ENCODE measurements at places on chromosomes 7 and 10.

- DNase-seq, result no peak
These were observed at the start of gene NXPH1 for GRCh38 chr7:8433477-8434289. NXPH1 (plus strand) TSS chr7:8433609.

GRCh38 chr10:22752272-22752889 lies 38.0 kb upstream of the PIP4K2A start:
- no peak for DNase-seq

- no peak for DNase-seq
These were observed 19.1 kb upstream of the PRKRIP1 start for GRCh38 chr7:102376964-102377466.

DNA sequence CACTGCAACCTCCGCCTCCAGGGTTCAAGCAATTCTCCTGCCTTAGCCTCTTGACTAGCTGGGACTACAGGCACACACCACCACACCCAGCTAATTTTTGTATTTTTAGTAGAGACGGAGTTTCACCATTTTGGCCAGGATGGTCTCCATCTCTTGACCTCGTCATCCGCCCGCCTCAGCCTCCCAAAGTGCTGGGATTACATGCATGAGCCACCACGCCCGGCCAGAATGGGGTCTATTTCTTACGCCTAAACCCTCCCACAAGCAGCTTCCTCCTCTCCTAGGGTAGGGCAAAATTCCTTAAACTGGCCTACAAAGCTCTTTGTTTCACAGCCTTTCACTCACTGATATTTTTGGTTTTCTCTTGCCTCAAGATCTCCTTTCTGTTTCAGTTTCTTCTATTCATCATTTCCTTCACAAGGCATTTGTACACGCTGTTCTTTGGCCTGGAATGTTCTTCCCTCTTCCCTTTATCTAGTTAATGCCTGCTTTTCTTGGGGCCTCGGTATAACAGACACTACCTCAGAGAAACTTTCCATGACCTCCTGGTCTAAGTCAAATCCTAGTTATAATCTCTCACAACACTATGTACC lies 6.7 kb downstream of the CPEB3 start:
- DNase-seq, result no peak

- DNase-seq, result no peak
These were observed 74.5 kb upstream of the BAIAP2L1 start for GRCh38 chr7:98475352-98475751.

DNA sequence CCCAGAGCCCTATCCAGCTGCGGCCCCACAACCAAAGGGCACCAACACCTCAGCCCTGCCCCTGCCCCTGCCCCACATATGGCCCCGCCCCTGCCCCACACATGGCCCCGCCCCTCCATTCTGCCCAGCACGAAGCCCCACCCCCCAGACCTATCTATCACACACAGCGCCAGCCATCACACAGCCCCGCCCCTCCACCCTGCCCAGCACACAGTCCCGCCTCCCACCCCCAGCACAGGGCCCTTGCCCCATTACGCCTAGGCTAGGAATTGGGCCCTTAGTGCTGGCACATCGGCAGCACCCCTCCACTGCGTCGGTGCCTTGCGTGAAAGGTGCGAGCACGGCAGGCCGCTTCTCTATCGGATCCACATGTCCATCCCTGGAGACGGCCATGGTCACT lies 126.8 kb downstream of the MAD1L1 start:
- DNase-seq, result peak; percentile 80

GRCh38 chr7:14902589-14903067 lies at the start of gene DGKB:
DGKB (minus strand) TSS chr7:14902751.
- no peak for DNase-seq

DNA sequence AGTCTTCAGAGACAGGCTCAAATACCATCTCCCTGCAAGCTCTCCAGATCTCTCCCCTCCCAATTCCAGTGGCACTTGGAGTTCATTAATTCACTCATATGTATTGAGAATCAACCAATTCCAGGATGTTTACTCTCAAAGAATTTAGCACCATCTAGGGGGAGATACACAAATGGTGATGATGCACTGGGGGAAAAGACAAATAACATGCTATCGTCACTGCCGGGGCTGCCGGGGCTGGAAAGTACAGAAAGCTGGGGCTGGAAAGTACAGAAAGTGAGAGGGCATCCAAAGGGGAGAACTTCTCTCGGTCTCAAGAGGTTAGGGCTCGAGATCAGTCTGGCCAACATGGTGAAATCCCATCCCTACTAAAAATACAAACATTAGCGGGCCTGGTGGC lies 118.7 kb downstream of the MKX start:
- DNase-seq, result no peak

DNA sequence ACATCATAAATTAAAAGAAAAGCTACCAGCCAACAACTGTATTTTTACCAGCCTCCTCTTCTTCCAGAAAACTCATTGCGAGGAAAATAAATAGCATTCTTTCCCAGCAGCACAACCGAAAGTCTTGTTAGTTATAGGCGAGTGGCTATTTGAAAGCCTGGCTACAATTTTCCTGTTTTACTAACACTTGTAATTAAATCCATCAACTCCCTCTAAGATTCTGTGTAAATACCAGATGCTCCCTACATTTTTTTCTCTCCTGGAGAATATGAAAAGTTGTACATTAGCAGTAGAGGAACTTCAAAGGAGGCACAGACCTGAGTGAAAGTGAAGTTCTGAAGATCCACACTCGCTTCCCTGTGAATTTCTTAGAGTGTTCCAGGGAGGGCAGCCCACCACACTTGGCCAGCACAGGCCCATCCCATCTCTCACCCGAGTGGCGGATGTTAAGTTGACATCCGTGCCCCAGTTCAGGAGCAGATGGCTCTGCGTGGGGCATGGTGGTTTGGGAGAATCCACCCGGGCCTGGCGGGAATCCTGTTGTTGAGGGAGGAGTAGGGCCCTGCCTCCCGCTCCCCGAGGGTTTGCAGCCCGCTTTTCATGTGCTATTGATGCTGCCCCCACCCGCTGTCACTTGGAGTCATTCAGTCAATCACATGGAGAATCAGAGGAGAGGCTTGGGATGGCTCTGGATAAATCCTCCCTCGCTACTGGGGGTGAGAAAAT lies 451.0 kb upstream of the GALNT17 start:
- no peak for DNase-seq

DNA sequence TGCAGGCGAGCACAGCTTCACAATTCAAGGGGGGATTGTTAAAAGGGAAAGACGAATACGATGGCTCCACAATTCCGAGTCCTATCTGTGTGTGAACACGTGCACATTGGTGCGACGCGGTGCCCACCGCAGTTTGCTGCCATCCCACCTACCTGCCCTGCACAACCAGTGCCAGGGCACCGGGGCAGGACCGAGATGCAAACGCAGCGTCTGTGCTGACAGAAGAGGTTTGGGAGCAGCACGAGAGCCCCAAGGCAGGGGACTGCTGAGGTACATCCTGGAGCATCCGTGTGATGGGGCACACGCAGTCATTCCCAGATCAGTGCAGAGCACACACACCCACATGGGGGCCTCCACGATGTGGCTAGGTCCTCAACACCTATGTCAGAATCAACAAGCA lies 221.3 kb downstream of the DNAJB6 start:
- no peak for DNase-seq

DNA sequence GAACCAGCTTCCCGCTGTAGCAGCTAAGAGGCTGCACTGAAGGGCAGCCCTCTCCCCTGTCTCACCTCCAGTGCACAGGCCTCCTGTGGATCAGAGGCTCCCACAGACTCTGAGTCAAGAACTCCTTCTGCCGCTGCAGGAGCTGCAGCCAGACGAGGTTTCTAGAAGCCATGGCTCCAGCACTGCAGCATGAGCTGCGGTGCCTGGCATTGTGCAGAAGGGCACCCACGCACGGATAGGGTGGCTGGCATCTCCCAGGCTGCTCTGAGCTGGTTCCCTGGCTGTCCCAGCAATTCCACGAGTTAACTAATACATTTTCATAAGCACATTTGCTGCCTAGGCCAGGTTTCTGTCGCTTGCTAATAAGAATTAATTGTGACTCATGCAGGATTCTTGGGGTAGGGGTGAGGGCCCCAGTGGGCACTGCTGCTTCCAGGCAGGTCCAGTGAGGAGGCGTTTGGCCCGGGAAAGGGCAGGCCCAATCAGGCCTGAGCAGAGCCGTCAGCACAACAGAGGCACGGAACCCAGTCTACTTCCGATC lies 594.2 kb downstream of the DNAJB6 start:
- no peak for DNase-seq

DNA sequence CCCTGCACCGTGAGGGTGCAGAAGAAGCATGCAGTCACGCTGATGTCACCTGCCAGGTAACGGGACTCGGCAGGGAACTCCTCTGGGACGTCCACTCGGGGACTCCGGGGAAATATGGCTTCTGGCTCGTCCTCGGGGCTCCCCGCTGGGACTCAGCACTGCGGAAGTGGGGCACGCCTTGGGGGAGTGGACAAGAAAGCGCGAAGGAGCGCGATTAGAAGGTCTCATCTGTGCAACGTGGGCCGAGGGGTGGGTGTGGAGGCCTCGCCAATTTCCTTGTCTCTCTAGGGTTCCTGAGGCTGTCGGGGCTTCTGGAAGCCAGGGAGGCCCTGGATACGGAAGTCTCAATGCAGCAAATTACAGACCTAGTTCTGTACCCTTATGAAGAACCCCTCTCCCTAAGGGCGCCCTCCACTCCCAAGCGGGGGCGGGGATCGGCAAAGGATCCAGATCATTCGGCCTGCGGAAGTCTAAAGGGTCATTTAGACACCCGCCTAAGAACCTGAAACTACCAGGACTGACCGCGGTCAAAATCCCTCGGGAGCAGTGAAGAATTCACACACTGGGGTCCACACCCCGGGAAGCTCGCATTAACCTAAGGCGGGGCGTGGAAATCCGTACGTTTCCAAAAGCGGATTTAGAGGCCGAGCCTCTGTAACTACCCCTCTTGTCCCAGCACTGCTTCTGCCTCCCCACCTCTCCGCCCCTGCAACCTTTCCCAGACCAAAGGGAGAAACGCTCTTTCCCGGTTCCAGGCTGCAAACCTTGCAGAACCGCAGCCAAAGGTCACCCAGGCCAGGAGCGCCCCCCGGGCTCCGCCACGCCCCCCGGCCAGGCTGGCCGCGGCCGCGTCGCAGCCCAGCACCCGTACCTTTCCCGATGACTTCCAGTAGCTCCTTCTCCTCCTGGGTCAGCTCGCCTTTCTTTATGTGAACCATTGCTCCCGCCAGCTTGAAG lies 640 bp downstream of the ANKMY2 start:
- peak; percentile 74 for DNase-seq

- no peak for DNase-seq
These were observed 18.8 kb downstream of the MYO3A start for GRCh38 chr10:25952857-25953256.

DNA sequence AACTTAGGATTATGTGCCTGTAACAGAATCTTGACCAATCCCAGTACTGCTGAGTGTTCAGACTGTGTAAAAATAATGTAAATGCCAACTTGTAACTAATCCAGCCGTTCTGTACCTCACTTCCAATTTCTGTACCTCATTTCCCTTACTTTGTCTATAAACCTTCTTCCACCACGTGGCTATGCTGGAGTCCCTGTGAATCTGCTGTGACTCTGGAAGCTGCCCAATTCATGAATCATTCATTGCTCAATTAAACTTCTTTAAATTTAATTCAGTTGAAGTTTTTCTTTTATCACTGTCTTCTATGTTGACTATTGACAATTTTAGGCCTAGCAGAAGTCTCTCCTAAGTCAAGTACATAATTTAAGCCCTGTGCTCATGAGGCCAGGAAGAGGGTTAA lies 215.3 kb upstream of the RHOBTB1 start:
- DNase-seq, result no peak

GRCh38 chr7:17947620-17948019 lies 7.3 kb upstream of the SNX13 start:
- no peak for DNase-seq

DNA sequence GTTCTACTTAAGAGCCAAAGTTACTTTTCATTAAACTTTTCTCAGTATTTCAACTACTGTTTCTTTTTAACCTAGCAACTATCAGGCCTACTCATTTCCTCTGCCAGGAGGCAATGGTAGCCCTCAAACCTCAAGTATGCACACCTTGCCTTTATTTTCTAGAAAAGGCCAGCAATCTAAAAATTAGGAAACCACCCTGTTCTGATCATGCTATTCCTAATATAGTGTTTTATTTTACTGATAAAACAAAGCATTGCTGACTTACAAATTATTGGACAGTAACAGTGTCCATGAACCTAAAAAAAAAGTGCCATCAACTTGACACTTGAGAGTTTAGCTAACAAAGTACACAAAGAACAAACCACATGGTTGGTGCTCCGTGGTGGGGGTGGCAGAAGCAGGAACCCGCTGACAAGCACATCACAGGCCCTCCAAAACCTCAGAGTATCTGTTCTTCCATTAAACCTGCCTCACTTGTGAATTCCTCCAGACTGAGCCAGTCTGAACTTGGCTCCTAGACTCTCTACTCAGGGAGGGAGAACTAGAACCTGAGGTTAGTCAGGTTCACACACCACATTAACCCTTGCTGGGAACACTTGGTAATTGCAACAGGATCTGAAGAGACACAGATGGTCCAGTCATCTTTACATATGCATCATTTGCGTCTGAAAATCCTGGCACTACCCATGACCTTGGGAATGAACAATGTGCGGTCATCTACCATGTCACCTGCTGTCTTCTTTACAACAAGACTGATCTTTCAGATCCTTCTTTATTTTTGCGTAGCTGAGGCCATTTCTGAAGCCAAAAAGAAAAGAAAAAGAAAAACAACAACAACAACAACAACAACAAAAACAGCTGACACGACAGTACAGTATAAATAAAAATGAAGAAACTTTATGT lies 31.9 kb downstream of the PIP4K2A start:
- peak; percentile 57 for DNase-seq

DNA sequence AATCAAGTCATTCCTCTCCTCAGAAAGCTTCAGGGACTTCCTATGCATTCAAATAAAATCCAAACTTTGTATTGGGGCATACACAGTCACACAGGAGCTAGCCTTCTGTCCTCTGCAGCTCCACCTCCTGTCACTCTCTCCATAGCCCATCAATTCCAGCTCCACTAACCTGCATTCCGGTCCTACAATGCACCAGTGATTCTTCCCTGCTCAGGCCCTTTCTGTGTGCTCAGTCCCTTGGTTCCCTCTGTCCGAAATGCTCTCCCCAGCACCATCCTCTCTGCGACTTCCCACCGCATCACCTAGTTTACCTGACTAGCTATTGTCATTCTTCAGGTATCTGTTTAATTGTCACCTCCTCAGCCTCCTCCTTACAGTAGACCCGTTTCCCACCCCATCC lies 26.4 kb upstream of the YAE1 start:
- DNase-seq, result no peak

DNA sequence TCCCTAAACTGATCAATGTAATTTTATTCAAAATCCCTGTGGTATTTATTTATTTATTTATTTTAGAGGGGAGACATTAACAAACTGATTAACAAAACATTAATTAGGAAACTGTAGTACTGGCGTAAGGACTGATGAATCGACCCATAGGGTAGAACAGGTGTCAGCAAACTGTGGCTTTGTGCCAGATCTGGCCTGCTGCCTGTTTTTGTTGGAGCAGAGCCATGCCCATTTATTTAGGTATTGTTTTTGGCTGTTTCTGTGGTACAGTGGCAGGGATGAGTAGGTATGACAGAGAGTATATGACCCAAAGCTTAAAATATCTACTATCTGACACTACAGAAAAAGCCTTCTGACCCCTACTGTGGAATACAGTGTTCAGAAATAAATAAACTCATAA lies 332.5 kb upstream of the ETV1 start:
- no peak for DNase-seq

Data from hematopoietic multipotent progenitor cell treated with erythropoietin and hydrocortisone succinate and interleukin-3 and kit ligand, for 15 days (in vitro differentiated cells).